ENCODE measurements at places on chromosomes 12 and 14.
A peak's percentile ranks its signal among the peaks of the same experiment; 100 is the strongest.

DNA sequence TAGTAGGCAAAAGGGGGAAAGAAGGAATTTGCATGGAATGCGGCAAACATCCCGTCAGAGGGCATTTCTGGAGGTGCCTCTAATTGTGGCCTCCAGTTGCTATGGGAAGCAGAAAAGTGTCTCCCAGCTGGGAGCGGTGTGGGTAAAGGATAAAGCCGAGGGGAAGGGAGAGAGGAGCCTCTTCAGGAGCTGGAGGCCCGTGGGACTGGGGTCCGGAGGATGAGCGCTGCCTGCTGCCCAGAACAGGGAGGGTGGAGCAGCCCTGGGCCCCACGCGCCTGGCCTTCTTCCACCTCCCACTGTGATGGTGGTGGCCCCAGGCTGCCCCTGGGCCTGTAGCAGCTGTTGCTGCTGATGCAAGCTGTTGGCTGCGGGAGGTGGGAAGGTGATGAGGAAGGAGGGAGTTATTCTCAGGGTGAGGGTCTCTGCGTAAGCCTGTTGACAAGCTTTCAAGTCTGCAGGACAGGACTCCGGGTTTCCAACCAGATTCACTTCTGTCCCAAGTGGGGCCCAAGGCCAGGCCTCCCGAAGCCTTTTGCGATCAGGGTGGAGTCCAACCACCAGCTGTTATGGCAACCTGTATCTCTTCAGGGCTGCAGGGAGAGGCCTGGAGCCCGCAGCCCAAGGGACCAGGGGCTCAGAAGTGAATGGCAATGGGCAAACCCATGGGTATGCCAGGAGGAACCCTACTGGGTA is 19.1 kb upstream of the PGF start:
- DNase-seq, result no peak

GRCh38 chr12:124251186-124251585 is 43.7 kb upstream of the RFLNA start:
- DNase-seq, result no peak

GRCh38 chr12:66538970-66539369 is 139.9 kb downstream of the GRIP1 start:
- DNase-seq, result no peak

GRCh38 chr14:89320381-89321000 is 96.5 kb downstream of the FOXN3 start:
- no peak for DNase-seq

DNA sequence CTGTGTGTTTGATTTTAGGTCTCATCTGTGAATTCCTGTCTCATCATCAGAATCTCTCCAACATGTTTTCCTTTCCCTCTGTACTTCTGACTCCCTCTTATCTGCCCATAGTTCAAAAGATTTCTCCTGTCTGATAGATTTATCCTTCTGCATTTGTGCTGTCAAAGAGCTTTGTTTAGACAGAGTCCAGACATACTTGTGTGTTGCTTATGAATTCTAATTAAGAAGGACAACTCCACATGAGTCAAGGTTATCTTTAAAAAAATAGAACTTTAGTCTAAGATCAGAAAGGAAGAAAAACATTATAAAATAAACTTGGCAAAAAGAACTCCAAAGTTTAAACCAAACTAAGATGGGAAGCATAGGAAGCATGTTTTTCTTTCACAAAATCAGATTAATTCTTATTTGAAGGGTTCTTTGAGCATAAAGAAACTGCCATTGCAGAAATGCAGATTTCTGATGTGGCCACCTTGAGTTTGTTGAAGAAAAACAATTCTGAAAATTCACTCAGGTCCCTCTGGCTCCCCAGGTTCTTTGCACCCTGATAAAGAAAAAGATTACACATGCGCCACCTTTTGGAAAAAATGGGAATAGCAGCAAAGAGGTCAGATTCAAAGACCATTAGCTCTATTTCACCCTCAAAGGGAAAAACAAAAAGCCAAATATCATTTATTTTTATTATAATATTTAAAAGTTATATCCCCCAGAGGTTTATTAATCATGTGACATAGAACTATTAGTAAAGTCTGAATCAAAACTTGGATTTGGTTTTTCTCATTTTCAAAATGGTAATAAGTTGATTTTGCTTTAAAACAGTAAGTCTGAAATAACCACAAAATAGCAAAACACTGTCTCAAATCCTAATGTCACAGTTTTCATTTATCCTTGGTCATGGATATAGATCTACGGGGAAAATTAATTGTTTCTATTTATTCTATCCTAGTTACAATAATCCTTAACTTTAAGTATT is 143.7 kb upstream of the DCN start:
- DNase-seq, result peak; percentile 39

DNA sequence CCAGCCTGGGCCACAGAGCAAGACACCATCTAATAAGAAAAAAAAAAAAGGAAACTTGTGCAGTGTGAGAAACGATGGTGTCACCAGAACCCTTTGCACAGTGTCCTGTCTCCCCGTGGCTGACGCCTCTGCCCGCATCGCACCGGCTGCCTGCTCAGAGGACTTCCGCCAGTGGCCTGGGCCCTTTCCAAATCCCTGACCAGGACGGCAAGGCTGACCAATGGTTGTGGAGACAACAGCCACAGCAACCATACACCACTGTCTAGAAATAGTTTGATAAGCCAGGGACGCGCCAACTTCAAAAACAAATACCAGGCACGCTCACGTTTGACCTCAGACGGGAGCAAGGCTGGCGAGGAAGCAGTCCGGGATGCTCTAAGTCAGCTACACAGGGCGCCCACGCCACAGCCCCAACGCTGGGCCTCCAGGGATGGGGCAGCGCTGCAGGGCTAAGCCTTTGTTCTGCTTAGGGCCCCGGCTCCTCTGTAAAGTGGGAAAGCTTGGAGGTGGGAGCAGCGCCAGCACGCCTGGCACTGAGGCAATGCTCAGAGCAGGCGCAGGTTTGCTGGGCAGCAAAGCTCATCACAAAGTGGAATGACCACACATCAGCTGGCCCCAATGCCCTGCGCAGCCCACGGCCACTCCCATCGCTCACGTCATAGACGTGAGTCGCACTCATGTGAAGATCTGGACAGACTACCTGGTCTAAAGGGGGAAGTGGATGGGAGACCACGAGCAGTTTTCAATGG is 12.5 kb downstream of the PGAM5 start:
- no peak for DNase-seq

DNA sequence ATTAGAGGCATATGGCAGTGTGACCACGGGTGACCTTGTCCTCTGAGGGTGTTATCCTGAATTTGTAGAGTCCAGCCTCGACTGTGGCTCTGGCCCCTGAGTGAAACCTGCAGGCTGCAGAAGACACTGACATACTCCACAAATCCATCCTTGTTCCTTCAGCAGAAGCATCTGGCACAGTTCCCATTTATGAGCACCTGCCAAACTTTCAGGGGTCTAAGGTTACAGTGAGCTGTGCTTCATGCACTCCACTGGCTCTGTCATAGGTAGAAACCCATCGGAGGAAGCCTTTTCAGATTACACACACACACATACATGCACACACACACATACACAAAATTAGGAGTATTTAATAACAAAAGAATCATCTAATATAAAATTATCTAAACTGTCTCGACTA is 13.6 kb upstream of the NUAK1 start:
- DNase-seq, result no peak

DNA sequence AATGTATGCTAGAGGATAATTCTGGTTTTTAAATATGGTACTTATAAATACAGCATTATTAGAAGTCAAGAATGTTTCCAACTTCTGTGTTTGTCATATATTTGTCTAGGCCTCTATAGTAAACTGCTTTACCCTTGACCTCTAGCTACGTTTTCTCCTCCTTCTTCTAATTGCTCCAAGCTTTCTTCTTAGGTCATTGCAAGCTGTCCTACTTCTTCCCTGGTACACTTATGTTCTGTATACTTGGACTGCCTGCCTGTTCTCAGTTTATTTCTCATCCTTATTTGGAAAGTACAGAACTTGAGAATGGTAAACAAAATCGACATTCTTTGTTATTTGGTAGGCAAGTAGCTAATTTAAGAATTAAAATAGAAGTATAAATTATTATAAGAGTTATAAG is 23.9 kb upstream of the ATP2B1 start:
- no peak for DNase-seq

- no peak for DNase-seq
Observed at GRCh38 chr12:100733817-100734593, 60.6 kb upstream of the ANO4 start.

- no peak for DNase-seq
Observed at GRCh38 chr12:32435921-32436705, 36.8 kb downstream of the FGD4 start.

GRCh38 chr12:99257672-99258071 is 389.9 kb upstream of the GARIN6 start:
- DNase-seq, result no peak

GRCh38 chr12:123233505-123234308 is 471 bp downstream of the MTRFR start:
- DNase-seq, result no peak

DNA sequence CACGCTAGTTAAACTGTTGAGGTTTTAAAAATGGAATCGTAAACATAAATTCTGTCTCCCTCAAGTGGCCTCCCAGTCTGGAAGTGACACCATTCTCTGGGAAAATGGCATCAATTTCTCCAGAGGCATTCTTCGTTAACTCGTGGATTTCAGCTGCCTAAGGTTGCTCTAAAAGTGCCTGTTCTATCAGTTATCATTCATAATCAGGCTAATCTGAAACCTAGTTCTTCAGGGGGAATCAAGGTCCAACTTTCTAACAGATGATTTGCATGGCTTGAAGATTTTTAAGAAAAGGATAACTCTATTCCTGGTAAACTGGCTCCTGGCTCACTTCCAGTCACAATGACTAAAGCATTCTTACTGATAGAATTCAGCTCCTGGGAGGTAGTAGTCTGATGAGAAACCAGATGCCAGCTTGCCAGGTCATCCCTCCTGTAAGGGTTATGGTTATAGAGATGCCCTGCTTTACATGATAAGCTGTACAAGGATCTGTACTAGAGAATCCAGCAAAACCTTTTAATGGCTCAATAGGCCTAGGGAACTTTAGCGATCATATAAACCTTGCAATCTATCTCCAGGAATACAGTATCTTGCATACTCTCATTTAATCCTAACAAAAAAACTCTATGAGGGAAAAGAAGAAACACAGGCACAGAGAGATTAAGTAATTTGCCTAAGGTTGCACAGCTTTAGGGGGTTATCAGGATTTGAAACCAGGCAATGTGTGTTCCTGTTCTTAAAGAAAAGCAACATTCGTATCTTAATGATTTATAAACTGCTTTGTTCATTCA is 1.5 kb downstream of the L3HYPDH start:
- DNase-seq, result no peak

DNA sequence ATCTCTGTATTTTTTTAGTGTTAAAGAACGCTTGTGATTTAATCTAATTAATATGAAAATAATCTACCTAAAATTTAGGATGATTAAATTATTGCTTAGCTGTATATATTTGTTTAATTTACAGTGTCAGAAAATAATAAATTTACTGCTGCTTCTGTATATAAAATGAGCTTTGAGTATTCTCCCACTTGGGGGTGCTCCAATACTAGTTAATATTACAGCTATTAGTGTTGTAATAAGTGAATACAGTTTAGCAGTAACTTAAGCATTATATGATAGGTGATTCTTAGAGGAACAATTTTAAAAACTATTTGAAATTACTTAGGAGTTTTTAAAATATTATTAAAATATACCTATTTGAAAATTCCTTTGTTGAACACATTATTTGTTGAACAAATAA is 62.2 kb downstream of the PAPOLA start:
- no peak for DNase-seq

DNA sequence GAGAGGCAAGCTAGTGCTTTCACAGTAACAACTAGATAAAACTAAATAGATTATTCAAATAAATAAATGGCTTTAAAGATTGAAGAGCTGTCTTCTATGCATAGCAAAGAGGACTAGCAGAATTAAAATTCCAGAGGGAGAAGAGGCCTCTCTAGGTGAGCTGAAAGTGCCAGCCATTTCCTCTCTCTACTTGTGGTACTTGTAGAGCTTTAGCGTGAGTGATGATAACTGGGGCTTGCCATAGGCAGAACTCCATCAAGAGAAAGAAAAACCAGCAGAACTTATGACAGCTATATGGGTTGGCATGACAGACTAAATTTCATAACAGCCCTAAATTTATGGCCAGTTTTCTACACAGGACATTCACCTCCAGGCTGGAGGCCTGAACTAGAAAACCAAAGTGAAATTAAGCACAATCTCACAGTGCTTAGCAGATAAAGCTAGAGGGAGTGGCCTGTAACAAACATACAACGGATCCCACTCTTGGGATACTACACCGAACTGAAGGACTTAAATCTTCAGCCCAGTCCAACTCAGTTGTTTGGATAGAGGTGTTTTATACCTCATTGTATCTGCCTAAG is 11.0 kb downstream of the SPTLC2 start:
- no peak for DNase-seq

DNA sequence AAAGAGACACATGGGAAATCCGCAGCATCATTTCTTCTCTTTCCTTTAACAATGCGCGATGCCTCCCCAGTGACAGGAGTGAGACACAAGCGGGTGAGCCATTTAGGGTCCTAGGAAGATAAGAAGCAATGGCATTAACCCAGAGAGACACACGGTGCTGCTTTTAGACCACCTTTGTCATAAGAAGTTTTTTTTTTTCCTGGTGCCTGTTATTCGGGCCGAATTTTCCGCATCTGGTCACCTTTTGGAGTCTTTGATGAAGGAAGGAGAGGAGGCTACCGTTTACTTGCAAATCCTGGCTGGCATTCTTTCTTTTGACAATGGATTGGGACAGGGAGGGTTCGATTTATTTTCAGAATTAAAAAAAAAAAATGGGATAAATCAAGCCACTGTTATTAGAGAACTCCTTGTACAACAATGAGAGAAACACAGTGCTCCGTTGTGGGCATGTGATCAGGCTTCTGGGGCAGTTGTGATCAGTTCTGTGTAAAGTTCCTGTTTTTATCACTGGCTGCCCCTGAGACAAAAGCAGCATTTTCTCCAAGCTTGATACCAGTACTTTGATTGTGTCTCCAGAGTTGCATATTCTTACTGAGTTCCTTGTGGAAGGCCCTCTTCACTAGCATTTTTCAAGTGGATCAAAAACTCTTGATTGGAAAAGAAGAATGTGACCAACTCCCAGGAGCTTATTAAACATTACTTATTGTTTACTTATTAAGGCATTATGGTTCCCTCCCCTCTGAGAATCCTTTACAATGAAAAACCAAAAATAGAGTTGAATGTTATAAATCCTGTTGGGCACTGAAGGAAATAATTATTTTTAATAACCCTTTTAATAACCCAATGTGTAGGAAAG is 1.1 kb downstream of the DIP2B start:
- DNase-seq, result peak; percentile 80

DNA sequence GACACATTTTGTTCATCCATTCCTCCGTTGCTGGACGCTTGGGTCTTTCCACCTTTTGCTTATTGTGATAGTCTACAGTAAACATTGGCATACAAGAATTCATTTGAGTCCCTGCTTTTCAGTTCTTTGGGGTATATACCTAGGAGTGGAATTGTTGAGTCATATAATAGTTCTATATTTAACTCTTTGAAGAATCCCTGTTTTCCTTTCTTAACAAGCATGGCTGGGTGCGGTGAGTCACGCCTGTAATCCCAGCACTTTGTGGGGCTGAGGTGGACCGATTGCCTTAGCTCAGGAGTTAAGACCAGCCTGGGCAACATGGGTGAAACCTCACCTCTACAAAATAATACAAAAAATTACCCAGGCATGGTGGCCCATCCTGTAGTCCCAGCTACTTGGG is 75.4 kb downstream of the CCDC92 start:
- no peak for DNase-seq

Measured in dorsolateral prefrontal cortex (tissue), 122 donors.